Effector memory CD4-positive, alpha-beta T cell (primary cell): ENCODE measurements at places on chromosomes 5 and 9.

- DNase-seq = no peak
Observed at GRCh38 chr5:68033029-68033428, 182.5 kb upstream of the PIK3R1 start.

DNA sequence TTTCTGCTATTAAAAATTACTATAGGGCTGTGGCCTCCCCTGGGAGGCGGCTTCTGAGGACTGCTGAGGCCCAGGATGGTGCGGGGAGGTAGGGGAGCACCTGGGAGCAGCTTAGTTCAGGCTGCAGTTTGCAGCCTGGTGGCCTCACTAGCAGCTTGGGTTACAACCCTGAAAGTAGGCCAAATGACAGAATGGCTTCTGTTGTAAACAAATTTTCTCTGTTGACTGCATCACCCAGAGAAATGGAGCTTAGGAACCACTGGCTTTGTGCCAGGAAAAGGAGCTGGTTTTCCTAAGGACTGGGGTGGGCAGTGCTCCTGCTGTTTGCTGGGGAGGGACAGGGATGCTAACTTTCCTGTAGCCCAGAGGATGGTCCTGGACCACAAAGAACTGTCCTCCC is 130.3 kb downstream of the ENTREP1 start:
- no peak for DNase-seq

DNA sequence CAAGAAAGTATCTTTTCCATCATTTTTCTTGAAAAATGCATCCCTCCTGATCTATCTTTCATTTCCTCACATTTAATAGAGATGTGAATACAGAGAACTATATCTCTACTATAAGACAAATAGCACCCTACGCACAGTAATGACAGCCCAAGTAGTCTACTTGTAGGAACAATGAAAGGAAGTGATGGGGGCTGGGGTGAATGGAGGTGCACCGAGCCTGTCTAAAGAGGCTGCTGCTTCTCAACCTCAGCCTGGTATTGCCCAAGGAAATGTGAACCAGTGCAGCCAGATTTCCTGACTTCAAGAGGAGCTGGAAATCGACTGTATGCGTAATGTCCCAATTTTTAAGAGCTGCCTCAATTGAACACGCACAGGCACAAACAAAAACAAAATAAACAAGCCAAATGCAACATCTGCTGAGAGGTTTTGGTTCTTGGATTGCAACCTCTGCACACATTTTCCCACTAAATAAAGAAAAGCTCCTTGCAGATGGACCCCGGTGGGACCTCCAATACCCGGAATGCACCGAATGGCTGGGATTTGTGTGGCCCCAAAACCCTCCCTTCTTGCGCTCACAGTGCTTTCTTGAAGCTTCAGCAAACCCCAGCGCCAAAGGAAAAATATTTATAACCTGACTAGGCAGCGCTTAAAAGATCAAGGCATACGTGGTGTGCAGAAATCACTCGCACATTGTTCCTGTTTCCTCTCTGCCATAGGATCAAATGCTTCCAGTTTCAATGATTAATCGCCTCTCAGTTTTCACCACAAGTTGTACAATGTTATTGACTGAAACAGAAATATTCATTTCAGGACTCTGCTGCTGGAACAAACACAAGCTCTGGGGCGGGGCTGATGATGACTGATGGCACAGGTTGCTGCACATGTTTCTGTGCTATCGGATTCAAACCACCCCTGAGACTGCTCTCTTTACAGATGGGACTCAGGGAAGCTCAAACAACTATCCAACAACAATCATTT is 68.3 kb downstream of the KCNIP1 start:
- no peak for DNase-seq

DNA sequence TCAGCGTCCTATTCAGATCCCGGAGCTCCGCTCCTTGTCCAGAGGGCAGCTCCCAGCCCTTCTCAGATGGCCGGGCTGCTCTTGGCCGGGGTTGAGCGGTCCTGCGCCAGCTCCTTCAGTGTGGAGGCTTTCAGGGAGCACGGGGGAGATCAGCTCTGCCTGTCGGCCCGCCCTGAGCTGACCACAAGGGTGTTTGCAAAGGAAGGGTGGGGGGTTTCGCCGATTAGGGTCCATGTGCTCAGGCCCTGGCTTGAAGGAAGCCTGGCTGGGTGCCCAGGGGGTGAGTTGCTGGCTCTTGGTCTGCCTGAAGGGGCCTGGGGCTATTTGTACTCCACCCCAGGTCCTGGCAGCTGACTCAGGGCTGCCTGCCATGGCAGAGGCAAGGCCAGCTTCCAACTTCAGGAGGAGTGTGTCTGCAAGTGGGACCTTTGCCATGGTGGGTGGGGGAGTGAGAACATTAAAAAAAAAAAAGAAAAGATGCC is 250.1 kb upstream of the KLF4 start:
- no peak for DNase-seq

DNA sequence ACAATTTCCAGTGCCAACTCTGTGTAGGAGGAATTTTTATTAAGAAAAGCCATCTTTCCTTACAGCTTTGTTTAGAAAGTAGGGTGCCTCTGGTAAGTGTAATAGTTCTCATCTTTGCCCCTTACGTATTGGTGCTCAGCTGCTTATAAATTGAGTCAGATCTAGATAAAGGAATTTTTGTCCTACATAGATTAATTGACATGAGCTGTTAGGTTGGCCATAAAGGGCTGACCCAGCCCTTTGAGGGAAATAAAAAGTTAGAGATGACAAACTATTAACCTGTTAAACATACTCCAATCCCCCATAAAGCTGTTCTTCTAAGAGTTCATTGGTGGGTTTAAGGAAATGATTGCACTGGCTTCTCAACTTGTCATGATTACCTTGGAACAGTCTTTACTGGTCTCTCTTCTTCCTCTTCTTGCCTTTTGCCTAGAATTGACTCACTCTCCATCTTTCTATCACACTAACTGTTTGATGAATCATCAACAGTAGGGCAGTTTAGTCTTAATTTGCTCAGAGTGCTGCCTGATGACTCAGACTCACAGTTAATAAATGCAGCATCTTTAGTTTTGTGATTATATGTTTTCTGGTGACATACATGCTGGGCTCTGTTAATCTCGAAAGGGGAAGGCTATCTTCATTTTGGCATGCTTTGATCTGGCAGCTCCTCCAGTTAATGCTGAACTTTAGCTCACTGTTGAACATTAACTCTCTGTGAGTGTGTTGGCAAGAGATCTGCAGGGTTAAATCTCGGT is 51.7 kb downstream of the ARHGAP26 start:
- DNase-seq = no peak

GRCh38 chr5:146762830-146763229 is 115.7 kb downstream of the PPP2R2B start:
- DNase-seq = no peak

- DNase-seq = no peak
Observed at GRCh38 chr5:94471521-94471920, 146.9 kb downstream of the KIAA0825 start.

DNA sequence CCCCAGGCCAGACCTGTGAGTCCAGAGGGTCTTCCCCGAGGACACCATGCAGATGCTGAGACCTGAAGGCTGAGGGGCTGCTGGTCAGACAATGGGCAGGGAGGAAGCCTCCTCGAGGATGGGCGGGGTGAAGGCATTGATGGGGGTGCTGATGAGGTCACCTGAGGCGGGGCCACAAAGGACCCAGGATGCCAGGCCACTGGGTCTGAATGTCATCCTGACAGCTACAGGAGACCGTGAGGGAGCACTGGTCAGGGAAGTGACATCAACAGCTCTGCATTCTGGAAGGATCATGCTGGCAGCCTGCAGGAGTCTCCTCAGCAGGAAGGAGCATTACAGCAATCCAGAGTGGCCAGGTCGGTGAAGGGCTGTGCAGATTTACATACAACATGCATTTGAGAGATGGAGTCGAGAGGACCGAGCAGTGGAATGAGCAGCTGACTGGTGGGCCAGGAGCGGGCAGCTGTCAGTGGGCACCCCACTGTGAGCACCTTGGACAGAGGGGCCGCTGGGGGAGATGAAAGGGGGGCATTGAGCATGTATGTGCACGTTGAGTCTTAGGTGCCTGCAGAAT is 77.7 kb upstream of the ADAMTS2 start:
- DNase-seq = no peak

- DNase-seq = no peak
Observed at GRCh38 chr9:105690742-105691141, 3.6 kb upstream of the TMEM38B start.

GRCh38 chr5:133618141-133618540 is 5.8 kb upstream of the FSTL4 start:
- no peak for DNase-seq

- DNase-seq = no peak
Observed at GRCh38 chr9:27457445-27457844, 66.6 kb upstream of the IFNK start.

DNA sequence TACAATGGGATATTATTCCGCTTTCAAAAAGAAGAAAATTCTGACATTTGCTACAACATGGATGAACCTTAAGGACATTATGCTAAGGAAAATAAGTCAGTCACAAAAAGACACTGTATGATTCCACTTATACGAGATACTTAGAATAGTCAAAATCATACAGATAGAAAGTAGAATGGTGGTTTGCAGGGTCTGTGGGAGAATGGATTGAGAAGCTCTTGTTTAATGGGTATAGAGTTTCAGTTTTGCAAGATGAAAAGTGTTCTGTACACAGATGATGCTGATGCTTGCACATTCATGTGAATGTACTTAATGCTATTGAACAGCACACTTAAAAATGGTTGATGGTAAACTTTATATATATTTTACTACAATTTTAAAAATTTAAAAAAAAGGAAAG is 2050.7 kb upstream of the WWC1 start:
- no peak for DNase-seq

- no peak for DNase-seq
Observed at GRCh38 chr5:141780952-141781781, 97.0 kb downstream of the PCDH1 start.
